ENCODE measurements at places on chromosomes 4 and X.
A peak's percentile ranks its signal among the peaks of the same experiment; 100 is the strongest.

GRCh38 chr4:38166768-38167167 lies 206.6 kb downstream of the PTTG2 start:
- DNase-seq, result no peak

- peak; percentile 56 for DNase-seq
Observed at GRCh38 chr4:182916483-182917181, 554 bp downstream of the DCTD start.

DNA sequence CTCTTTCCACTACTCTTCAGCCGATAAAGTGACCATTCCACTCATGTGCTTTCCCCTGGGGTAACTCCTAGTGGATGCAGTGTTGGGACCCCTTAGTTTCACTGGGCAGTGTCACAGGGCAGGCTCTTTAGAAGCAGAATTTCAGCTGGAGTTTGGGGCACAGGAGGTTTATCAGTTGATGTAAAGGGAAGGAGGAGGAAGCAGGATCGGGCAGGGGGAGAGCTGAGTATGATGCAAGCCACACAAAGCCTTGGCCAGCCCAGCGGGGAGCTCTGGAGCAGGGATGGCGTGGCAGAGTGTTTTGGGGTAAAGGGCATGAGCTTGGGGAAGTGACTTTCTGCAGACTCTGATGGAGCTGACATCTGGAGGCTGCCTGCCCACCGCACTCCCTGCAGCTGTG lies 19.3 kb downstream of the WDR13 start:
- DNase-seq, result no peak

GRCh38 chr4:179145746-179146525 lies 1703.7 kb upstream of the AGA start:
- DNase-seq, result no peak

DNA sequence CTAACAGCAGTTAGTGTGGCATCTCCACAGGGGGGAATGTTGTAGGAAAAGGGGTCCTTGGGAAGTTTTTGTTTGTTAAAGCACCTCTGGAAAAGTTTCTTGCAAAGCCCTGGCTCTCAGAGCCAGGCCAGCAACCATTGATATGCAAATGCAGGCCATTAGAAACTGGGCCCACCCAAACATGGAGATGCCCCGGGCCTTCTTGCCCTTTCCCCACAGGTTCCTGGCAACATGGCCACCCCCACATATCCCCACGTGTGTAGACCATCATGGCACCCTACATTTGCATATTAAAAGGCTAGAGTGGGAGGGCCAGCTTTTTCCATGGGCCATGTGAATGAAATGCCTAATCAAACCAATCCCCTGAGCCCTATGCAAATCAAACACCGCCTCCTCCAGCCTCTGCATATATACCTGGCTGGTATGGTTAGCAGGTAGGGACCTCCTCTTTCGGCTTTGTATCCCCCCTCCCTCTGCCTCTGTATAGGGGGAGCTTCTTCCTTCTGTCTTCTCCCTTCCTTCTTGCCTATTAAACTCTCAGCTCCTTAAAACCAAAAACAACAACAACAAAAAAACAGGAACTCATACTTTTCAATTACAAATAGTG lies 44.0 kb upstream of the ZCCHC13 start:
- DNase-seq, result no peak

- peak; percentile 27 for DNase-seq
Observed at GRCh38 chr4:173074501-173074946, 94.1 kb upstream of the GALNT7 start.

GRCh38 chr4:108917255-108917654 lies 154.4 kb upstream of the ETNPPL start:
- DNase-seq, result no peak

DNA sequence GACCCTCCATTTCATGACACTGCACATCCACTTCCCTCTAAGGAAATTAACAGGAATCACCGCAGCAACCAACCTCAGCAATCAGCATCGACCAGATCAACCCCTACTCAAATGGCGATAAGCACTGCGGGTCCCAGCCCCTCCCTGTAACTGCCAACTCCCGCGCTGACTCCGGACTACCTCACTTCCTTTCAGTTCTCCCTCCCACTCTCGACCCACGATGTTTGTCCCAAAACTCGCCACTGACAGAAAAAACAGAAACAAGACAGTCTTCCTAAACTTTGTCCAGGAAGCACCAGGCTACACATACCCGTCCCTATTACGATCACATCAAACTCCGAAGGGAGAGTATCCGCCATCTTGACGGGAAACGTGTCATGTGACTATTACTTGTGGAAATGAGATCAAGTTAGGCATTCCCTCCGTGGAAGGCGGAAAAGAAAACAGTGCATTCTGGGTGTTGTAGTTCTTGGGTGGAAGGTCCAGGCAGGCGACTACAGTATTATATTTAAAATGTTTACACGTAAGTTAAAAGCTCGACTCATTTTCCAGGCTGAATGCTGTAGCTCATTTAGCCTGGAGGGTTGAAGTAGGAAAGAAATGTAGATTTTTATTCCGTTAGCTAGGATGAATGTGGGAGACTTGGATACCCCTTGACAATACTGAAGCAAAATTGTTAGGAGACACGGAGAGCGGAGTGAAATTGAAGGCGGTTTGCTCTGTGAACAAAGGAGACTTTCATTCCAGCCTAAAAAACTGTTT lies at the start of gene CHM:
Gene CHM, minus strand, starts transcription at position 385 of the 762 bp plus-strand sequence. Its CDS starts 26 bp downstream, at position 359.
- DNase-seq, result peak; percentile 50

GRCh38 chr4:3135155-3136011 lies 60.9 kb downstream of the HTT start:
- DNase-seq, result no peak

DNA sequence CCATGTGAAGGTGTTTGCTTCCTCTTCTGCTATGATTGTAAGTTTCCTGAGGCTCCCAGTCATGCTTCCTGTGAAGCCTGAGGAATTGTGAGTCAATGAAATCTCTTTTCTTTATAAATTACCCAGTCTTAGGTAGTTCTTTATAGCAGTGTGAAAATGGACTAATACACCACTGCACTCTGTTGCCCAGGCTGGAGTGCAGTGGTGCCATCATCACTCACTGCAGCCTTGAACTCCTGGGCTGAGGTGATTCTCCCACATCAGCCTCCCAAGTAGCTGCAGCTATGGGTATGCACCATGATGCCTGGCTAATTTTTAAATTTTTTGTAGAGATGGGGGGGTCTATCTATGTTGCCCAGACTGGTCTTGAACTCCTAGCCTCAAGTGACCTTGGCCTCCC lies 15.8 kb upstream of the IGFBP7 start:
- DNase-seq, result no peak

Data from GM04504 (cell line).